ENCODE measurements at places on chromosomes 6 and 20. TPM values are rescaled to one million over a fixed set of nuclear protein-coding genes. Genes with fewer than 3 reads are reported as not detected.

ZSCAN23 gene
- total RNA-seq, result 1.1 TPM

SLC2A4RG gene
- total RNA-seq, result 29.6 TPM

XKR7 gene
- total RNA-seq, result 0.06 TPM

CDH4 gene
- total RNA-seq, result 0.28 TPM

MAS1L gene
- not detected for total RNA-seq

CTCFL gene
- total RNA-seq, result not detected

OPRL1 gene
- total RNA-seq, result 0.87 TPM

DEFB128 gene
- total RNA-seq, result not detected

PSMG4 gene
- total RNA-seq, result 17.7 TPM

RSPO3 gene
- total RNA-seq, result 0.63 TPM

MPIG6B gene
- total RNA-seq, result not detected

DNA sequence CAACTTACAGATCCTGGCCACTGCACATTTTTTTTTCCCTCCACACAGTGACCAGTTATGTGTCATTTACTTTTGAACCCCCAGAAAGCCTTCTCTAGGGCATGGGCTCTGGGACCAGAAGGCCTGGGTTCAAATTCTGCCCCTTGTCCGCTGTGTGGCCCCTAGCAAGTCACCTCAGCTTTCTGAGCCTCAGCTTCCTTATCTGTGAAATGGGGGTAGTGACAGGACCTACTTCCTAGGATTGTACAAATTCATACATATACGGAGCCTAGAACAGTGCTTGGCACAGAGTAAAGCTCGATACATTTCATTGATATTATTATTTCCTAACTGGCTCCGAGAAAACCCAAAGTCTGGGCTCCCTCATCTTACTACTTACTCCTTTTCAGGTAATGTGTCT is 1.6 kb downstream of the BPI start:
- DNase-seq, result no peak

DNA sequence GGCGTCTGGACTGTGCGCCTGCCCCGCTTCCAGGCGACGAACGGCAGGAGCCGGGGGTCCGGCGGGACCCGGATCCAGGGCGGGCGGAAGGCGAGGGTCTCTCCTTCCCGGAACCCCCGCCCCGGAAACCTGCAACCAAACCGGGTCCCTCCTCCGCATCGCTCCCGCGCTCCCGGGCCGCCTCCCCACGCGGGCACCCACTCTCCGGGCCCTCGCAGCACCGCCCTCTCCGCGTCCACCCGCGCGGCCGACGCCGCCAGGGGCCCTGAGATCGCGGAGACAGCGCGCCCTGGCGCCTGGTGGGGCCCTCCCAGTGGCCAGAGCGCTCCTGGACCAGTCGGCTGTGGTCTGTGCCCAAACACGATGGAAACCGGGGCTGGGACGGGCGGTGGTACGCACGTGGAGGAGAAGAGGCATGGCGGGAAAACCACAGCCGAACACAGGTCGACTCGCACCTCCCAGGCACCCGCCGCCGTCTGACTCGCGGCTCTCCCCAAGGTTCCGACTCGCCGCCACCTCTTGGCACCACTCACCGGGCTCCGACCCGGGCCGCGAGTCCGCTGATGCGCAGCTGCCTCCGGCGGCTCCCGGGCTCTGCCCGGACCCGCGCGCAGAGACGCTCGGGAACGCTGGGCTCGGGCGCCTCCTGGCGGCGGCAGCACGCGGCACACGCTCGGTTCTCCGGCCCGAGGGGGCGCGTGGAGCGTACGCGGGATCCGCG is 7.9 kb downstream of the NKX2-2 start:
- peak; percentile 75 for DNase-seq

DNA sequence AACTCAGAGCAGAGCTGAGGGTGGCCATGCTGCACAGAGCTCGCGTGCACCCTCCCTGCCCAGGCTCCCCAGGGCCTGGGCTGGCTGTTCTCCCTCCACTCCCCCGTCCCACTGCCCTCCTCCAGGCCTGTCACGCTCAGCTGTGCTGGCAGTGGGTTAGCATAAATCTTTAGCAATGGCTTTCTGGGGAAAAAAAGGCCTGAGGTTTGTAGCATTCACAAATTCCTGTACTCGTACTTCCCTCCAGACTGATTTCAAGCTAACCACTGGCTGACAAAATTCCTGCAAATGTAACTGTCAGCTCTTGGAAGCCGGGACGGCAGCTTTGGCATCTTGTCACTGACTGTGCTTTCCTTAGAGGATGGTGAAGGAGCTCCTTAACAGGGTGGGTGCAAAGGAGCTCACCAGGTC is 22.3 kb upstream of the SMOC2 start:
- DNase-seq, result no peak

- DNase-seq, result no peak
Observed at GRCh38 chr20:44028003-44028730, 113.5 kb downstream of the TOX2 start.

DNA sequence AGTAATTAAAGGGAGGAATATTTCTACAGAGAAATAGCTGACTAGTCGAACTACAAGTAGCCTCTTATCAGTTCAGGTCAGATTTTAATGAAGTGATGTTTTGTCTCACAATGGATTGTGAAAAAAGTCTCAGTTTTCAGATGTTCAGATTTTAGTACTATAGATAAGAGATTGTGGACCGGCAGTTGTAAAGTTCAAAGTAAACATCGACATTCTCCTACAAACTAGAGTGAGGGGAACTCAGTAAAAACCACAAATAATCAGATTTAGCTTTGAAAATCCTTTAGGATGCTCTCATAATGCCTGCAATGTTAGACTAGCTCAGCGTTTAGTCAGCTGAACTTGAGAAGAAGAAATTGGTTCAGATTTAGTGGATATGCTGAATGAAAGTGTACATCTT is 39.9 kb downstream of the RCAN2 start:
- DNase-seq, result no peak

DNA sequence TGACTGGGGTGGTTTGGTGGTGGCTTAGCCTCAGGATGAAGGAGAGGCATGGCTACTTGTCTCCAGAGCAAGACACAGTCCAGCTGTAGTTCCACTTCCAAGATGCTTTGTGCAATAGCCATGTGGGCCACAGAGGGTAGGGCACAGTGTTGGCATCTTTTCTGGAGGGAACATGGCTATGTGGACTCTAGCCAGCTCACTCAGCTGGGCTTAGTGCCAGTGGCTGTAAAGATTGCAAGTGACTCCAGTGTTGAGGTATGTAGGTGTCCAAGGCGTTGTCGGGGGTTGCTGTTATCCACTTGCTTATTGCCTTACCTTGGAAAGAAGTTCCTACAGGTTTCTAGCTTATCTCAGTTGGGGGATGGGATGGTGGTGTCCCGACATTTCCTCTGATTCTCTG is 233.4 kb downstream of the CD109 start:
- no peak for DNase-seq

DNA sequence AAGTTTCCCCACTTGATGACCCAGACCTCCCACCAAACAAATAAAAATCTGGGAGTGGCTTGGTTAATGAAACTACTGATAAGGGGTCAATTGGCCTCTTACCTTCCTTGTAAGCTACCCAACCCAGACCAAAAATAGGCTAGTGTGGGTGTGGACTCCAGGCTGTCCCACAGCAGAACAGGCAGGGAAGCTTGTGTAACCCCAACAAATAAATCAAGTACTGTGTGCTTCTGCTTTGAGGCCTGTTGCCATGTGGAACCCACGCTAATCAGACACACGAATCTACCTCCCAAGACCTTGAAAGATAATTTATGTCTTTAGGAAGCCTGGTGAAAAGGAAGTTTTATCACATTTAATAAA is 33.7 kb upstream of the PAQR8 start:
- DNase-seq, result no peak

GRCh38 chr20:59771506-59772372 is 161.7 kb downstream of the SYCP2 start:
- no peak for DNase-seq

DNA sequence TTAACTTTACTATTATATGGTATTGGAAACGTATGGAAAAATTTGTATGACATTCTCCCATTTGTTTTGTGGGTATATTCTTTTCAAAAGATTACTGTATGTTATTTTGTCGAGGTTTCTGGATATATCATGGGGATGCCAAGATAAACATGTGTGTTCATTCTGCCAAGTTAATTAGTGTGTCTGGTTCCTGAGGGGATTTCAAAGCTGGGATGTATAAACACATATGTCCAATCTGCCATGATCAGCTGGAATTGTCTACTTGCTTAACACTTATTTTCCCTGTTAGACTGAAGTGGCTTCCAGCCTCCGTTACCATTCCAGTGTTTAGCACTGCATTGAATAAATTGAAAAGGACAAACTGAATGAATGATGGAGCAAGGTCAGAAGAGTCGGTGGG is 86.2 kb downstream of the DNAH8 start:
- no peak for DNase-seq

DNA sequence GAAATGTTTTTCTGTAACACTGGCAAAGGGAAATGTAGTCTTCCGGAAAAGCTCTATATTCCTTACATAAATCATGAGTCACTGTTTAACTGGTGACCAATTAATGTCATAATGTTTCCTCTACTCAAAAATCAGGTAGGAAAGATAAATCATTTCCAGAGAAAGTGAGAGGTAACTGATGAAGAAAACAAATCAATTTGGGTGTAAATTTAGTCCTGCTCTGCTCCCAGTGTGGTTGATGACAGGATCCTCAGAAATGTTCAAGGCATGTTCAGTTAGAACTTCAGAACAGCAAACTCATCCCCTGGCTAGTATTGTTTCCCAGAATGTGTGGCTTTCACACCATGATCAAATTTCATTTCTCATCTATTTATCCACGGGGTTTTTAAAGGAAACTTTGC is 38.8 kb upstream of the SPACA1 start:
- DNase-seq, result no peak

GRCh38 chr6:72746276-72746675 is 124.4 kb downstream of the KCNQ5 start:
- DNase-seq, result no peak

- DNase-seq, result no peak
Observed at GRCh38 chr6:32604434-32604877, 14.8 kb upstream of the HLA-DRB1 start.

DNA sequence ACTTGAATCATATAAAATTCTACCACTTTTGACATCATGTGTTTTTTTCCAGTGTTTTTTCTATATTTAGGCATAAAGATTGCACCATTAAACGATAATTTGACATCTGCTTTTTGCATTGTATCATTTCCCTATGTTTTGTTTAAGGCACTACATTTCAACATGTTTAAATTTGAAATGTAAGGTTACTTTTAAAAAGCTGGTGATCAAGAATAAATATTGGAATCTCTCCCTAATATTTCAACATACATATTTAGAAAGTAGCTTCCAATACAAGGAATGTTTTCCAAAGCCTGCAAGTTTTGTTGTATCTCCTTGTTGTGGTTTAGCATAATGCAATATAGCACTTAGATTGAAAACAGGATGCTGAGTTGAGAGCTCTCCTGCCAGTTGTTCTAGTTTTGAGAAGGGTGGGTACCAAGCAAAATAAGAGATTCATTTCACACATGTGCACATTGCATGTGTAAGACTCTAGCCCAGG is 76.5 kb downstream of the SYNJ2 start:
- DNase-seq, result no peak

DNA sequence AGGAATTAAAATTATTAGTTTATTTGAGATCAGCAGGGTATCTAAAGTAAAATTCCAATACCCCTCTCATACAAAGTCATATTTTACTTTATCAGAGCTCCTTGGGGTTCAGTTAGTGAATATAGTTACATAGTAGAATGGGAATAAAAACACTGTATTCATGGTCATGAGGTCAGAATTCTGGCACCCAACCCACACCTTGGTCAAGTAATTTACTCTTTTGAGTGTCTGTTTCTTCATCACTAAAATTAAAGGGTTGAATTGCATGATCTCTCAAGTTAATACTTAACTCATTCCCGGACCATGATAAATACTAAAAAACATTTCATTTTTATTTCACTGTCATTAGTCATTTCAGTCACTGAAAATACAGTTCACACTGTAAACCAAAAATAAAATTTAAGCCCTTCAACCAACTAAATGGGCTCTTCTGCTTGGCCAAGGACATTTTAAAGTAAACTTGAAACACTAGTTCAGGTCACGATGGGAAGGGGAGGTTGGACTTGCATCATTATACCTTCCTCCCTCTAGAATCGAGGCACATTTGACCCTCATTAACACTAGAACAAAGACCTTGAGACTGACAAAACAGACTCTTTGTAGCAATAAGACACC is 21.1 kb upstream of the HLA-DRB1 start:
- DNase-seq, result no peak

DNA sequence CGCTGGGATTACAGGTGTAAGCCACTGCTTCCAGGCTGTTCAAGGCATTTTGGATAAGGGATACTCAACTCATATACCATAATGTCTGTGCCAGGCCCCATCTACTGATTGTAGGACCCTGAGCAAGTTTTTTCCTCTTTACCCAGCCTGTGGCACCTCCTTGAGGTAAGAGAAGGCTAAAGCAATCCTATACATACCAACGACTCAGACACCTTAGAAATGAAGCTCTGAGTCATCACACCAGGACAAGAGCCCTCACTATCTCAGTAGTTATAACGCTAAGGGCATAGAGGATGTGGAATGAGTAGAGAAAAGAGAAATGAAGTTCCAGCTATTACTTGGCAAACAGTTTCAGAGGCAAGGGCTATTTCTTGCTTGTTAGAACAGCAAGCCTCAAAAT is 16.9 kb downstream of the NDRG3 start:
- DNase-seq, result no peak

DNA sequence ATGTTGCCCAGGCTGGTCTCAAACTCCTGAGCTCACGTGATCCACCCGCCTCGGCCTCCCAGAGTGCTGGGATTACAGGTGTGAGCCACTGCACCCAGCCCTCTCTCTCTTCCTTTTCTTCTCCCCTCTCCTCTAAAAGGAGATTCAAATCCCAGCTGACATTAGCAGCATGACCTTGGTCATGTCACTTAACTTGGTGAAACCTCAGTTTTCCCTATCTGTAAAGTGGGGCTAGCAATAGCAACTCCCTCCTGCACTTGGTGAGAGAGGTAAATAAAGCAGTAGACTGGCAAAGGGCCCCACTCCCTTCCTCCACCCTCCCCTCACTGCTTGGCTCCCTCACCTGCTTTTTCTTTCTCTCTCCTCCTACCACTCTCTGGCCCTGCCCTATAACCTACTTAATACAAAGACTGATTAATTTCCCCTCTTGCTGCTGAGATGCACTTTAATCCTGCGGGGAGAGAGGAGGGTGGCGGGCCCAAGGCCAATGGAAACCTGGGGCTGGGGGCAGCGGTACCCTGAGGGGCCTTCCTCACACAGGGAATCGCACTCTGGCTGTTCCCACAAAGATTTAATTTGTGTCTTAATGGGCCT is 54.2 kb upstream of the ZFAND3 start:
- no peak for DNase-seq

DNA sequence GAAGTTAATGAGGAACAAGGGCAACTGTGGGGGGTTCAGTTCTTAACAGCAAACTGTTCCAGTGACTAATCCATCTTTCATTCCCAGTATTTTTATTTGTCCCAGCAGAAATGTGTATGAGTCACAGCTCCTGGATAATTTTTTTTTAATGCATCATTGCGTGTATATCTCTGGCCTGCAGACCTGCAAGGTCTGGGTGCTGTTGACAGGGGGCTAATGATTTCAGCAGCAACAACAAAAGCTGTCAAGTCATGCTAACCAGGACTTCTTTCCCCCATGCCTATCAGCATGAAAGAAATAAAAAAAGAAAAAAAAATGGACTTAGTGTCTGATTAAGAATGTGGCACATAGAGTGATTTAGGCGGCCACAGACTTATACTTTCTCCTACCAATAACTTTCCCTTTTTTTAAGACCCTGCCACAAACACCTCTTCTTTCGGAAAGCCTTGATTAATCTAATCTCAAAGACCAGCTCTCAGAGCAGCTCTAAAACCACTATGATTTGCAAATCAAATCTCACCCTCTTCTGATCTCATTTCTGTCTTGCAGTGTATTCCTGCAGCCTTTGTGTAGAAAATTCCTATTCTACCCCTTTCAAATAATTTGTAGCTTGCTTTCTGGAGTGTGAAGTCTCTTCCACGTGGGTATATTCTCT is 14.2 kb upstream of the PREX1 start:
- DNase-seq, result no peak
